ENCODE measurements at places on chromosomes 11 and 22.

DNA sequence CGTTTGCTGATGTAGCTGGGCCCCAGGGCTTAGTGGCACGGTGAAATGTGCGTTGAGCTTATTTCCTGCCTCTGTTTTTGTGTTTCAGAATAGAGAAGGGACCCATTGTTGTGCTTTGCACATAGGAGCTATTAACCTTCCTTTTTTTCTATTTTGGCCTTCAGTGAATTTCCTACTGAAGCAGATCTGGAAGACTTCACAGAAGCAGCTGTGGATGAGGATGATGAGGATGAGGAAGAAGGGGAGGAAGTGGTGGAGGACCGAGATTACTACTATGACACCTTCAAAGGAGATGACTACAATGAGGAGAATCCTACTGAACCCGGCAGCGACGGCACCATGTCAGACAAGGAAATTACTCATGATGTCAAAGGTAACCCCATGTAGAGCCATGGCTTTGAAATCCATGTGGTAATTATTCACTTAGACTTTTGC is 37.4 kb upstream of the ST14 start:
- no peak for DNase-seq

DNA sequence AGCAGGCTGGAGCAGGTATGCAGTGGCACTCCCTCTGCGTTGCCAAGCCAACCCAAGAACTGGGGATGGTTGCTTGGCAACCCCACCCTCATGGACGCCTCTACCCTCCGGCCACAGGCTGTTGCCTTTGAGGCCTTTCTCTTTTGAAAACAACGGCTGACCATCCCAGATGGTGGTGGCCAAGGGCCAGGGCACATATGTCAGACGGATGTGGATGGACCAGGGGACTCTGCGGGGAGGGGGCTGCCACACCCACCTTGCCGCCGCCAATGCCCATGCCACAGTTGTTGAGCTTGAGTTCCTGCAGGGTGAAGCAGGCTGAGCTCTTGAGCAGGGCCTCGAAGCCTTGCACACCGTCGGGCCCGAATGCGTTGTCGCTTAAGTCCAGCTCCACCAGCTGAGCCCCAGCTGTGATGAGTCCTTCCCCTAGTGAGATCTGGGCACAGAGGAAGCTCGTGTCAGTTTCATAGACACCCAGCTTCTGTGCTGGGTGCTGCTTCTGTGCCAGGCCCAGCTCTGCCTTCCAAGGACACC is 21.5 kb downstream of the RANGAP1 start:
- no peak for DNase-seq

DNA sequence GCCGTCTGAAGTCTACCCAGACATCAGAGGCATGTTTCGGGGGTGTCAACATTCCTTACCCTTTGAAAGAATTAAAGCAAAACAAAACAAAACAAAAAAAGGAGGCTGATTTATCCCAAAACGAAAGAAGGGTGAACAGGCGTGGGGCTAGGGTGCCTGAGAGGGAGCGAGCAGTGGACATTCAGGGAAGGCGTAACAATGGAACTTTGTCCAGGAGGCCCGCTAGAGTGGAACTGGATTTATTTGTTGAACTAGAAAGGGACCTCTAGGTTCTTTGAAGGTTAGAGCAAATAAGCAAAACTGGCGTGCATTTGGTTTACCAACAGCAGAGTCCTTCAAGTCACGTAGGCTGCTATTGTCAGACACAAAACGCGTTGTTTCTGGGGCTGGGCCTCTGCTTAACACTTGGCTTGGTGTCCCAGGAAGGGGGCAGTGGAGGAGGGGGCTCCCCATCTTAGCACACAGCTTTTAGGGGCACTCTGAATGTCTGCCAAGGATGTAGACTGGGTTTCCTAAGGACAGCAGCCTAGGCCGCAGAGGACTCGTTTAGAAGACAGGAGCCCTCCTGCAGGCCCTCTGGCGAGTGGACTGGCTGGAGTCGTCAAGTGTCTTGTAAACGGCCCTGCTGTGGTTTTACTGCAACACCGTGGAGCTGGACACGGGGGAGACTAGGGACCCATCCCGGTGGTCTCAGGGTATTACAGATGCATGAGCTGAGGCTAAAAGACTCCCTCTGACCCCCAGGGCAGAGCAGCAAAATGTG is 203.7 kb upstream of the SORL1-AS1 start:
- no peak for DNase-seq

DNA sequence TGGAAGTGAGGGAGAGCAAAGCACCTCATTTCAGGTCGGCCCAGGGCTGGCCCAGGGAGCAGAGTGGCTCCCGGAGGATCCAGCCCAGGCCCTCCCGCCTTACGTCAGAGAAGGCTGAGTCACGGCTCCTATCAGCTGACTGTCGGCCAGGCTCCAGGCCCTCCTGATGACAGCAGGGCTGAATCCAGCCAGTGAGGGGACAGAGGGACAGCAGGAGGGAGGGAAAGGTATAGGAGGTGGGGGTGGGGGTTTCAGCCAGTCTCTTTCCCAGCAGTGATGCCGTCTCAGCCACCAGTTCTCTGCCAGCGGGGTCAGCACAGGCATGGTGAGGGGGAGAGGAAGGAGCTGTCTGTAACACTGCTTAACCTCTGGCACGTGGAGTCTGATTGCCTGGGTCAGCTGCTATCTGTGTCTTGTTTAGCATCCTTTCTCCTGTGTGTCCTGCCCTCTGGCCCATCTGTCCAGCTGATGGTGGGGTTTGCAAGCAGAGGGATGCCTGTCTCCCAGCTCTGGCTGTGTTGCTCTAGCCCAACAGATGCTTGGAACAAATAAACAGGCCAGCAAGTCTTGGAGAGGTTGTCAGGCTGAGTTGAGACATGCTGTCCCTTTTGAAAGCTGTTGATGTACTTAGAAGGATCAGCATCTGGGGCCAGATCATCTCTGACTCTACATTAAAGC is 74.0 kb downstream of the ADAMTS15 start:
- DNase-seq = no peak

DNA sequence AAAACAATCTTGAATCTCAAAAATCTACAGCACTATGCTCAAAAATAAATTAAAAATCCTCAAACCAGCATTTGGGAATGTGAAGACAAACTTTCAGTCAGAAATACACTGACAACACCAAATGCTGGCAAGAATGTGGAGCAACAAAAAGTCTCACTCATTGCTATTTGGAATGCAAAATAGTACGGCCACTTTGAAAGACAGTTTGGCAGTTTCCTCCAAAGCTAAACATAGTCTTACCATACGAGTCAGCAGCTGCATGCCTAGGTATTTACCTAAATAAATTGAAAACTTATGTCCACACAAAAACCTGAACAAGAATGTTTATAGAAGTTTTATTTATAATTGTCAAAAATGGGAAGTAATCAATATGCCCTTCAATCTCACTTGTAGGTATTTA is 904.2 kb upstream of the LRRC4C start:
- DNase-seq = no peak

GRCh38 chr11:44463751-44464150 is 101.7 kb upstream of the CD82 start:
- no peak for DNase-seq

- DNase-seq = no peak
Observed at GRCh38 chr22:23803001-23803819, 16.4 kb downstream of the SMARCB1 start.

- DNase-seq = no peak
Observed at GRCh38 chr11:132683602-132684001, 848.7 kb downstream of the OPCML start.

GRCh38 chr11:58192229-58192628 is 3.4 kb downstream of the OR9Q2 start:
- no peak for DNase-seq

DNA sequence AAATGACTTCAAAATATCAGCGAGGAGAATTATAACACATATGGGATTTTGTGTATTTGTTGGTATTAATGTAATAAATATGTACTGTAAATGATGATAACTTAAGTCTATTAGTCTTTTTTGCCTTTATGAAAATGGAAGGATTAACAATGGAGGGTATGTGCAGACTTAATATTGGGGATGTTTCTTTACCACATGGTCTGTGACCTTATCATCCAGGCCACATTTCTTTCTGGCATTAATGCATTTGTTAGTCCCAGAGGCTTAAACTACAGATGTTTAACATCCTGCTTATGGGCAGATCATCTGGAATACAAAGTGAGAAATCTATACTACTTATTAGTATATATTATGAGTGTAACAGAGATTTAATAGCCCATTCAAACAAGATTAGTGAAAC is 64.6 kb downstream of the SOX6 start:
- DNase-seq = no peak

GRCh38 chr11:27354359-27354965 is 8.6 kb downstream of the CCDC34 start:
- DNase-seq = no peak
